Effector CD8-positive, alpha-beta T cell (primary cell): ENCODE measurements at places on chromosomes 7 and 10.

GRCh38 chr7:118754608-118755007 lies 530.1 kb downstream of the ANKRD7 start:
- DNase-seq, result no peak

GRCh38 chr7:44867073-44867995 lies 18.0 kb downstream of the PURB start:
- DNase-seq, result no peak

DNA sequence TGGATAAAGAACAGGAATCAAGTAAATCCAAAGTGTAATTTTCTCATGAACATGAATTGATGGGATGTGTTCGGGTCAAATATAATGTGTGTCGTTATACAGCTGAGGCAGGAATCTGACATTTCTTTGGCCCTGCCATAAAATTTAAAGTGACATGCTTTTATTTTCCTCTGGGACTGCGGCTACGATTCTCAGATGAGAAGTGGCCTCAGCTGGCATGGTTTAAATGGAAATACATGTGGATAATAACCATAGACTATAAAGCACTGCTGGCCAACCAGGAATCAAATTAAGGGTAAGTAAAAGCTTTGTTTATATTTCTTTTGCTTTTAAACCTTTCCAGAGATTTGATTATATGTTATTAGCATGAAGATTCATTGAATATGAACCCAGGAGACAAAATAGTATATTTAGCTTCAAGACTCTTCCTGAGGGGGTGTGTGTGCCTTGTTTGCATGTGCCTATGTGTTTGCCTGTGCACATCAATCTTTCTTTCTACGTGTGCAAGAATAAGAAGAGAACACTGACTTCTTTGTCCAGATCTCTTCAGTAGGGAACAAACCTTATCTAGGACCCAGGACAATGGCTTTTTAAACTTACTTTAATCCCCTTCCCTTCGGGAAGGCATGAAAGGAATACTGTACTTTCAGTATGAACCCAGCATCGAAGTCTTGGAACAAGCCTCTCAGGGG lies 629.0 kb upstream of the PFKP start:
- no peak for DNase-seq

DNA sequence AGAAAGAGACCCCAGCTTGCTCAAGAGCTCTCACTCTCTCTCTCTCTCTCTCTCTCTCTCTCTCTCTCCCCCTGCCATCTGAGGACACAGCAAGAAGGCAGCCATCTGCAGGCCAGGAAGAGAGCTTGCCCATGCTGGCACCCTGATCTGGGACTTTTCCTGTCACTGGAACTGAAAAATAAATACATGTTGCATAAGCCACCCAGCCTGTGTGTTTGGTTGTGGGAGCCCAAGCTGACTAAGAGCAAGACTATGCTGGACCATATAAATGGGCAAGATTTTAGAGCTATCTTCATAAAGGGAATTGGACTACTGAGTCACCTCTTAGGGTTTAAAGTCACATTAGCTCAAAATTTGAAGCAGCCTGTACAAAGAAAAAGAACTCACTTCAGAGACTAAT lies 98.6 kb downstream of the SLC16A9 start:
- no peak for DNase-seq

DNA sequence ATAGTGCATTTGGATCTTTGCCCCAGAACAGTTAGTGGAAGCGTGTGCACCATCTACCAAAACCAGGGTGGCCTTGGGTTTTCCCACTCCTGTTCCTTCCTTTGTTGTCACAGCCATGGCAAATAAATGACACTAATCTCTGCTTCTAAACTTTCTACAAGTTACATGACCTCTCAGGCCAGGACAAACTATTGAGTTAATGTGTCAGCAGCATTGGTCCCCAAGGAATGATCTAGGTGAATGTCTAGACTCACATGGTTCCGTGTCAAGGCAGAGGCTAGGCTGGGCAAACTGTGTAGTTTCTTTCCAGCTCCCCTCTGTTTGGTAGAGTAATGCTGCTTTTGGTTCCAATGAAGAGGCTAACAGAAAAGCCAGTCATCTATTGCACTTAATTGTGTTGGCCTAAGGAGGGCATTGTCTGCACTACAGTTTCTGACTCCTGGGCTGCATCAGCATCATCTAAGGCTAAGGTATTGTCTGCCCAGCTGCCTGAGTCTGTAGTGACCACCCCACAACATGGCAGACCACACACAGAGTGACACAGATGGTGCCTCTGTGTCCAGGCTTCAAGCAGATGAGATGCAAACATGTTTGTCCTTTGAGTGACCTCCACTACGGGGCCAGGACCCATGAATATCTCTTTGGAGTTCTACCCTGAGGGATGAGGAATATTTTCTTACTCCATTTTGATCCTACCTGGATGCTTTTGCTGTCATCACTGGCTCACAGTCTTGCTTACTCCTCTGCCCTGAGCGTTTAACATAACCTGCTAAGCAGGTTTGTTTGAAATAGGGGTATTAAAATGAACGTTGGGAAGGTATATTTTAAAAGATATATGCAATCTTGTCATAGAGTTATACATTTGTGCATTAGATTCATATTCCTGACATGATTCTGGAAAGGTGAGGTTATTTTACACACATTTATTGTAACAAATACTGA lies 1.7 kb downstream of the CYP3A4 start:
- DNase-seq, result no peak

DNA sequence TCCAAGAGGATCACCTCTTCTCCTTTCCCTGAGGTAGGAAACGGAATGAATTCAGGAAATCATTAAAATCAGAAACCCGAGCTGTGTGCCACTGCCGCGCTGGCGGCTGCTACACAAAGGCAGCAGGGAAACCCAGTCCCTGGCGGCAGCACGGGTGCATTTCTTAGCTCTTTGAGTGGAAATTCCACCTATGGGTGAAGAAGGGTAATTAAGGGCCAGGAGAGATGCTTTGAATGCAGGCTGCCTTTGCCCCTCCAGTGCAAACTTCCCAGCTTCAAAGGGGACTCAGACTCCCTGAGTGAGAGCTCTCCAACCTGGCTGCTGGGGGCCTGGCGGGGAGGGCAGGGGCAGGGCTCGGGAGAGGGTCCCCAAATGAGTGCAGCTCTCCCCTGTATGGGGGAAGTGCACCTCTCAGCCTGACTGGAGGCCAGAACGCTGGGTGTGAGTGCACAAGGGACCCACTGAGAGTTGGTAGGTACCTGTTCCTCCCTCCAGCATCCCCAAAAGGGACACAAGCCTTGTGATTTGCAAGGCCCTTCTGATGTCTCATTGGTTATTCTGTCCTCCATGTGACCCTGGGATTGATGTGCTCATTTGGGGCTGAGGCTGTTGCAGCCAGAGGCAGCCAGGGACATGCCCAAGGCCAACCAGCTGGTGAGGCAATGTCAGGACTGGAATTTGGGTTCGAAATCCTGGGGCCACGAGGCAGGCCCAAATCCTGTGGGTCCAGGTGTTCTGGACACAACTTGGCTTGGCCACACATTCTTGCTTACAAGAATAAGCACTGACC lies 16.3 kb upstream of the ZMIZ1 start:
- DNase-seq, result no peak

DNA sequence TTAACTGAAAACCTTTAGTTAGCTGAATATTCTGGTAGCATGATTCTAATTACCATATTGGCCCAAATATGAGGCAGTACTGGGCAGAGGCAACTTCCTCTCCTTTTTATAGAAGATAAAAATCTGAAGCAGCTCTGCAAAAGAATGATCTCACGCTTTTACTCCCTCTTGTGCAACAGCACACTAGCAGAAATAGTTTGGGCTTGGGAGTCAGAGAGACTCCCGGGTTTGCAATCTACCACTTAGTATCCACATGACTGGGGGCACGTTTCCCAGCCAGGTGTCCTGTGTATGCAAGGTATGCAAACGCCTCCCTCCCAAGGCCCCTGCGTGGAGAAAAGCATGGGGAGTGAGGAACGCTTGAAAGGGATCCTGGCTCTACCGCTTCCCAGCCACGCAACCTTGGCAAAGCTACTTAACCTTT lies 47.2 kb upstream of the RHEB start:
- no peak for DNase-seq
